Mesothelial cell of epicardium (in vitro differentiated cells): ENCODE measurements at places on chromosomes 4 and X. TPM values are rescaled to one million over a fixed set of nuclear protein-coding genes. Genes with fewer than 3 reads are reported as not detected.

Gene CXCL8
- 8.8 to 9.5 TPM (median 8.9 TPM) in 3 replicates for total RNA-seq

Gene CDKL5
- 14.3 to 16.3 TPM (median 16.3 TPM) in 3 replicates for total RNA-seq

GRCh38 chr4:184907216-184907615 lies 81.4 kb upstream of the ACSL1 start:
- DNase-seq = no peak

DNA sequence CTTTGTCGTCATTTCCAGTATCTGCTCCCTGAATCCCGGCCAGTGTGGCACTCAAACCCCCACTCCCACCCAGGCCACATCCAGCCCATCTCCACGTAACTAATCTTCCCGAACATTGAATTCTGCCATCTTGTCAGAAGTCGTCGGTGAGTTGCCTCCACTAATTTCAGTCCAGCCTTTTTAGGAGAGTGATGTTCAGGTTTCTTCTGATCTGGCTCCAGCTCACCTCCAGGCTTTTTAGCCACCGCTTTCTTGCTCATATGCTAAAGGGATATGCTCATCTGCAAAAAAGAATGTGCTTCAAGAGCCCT lies 1.3 kb downstream of the TMEM165 start:
- no peak for DNase-seq

DNA sequence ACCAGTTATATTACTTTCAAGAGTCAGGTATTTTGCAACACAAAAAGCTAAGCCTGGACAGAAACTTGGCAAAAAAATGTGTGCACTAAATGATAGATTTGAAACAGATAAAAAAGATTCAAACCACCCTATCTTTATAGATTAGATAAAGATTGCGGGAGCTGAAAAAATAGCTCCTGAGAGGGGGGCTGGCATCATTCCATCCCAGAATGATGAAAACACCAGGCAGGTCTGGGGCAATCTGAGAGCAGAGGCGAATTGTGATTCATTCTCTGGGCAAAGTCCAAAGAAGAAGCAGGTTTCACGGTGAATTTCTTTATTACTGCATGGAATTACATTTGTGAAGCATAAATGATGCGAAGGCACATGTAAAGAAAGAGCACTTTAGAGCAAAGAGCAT lies 168.5 kb upstream of the DMD start:
- no peak for DNase-seq
